ENCODE measurements at places on chromosomes 3 and 15.

DNA sequence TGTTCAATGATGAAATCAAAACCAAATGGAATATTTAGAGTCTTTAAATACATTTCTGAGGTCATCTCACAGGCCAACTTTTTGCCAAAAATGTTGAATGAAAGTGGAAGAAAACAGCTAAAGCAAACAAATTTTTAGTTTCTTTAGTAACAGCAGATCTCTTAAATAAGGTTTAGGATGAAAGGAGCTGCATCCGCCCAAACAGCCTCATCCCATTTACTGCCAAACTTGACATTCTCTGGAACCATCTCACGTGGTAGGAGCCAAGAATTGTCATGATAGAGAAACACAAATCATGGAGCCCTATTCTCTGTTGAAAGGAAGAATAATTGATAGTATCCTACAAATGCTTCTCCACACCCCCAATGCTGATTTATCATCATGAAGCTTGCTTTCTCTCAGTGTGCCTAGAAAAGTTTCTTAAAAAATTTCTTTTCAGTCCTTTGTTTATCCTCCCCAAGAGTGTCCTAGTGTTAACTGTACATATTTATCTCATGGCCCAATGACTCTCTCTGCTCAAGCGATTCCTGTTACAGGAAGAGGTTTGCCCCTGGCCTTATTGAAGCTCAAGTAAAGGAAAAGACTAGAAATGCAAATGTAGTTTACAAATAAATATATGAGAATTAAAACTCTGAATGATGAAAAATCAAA, 23.4 kb downstream of the SLC9A9 start:
- no peak for DNase-seq

GRCh38 chr3:25074149-25074548, 353.9 kb upstream of the RARB start:
- no peak for DNase-seq

GRCh38 chr3:56748663-56749231, 53.0 kb downstream of the ARHGEF3 start:
- DNase-seq: no peak

DNA sequence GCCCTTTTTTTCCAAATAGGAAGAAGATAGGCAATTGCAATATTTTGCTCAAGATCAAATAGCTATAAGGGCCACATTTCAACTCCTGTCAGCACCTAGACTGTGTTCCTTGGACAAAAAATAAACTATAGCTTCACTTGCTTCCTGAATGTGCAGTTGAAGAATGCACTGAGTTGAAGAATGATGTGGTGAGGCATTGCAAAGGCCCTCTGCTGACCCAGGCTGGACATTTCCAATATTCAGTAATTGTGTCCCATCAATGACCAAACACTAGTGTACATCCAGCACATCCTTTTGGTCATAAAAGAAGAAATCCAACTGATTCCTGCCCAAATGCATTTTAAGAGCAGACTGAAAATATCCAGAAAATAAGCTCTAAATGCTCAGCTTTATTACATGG, 424.8 kb upstream of the TGFBR2 start:
- DNase-seq: no peak

DNA sequence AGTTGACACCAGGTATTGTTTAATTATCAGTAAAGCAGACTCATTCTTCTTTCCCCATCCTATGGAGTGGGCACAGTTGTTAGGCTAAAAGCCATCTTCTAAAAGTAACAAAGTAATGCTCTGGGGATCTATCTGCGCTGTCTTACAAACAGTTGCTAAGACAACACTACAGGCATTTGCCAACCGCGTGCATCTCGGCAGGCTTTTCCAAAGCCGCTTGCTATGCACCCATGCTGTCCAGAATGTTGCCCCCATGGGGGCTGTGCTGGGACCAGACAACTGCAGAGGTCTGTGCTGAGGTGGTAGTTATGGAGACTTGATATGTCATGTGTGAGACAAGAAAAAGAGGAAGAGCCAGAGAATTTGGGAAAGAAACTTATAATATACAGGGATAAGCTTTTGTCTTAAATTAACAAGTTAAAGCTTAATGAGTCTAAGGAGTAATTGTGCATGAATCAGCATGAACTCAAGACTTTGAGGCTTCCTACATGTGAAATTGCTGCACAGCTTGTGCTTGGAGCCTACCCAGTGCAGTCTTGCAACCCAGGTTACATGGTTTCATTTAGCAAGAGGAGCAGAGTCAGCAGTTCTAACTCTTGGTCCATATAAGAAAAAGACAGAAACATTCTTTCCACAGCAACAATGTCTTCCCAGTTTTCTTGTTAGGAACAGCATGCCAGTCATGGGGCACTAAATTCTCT, 38.9 kb upstream of the DCLK3 start:
- DNase-seq: no peak

- no peak for DNase-seq
Measured at GRCh38 chr3:157475921-157476414, 27.2 kb downstream of the VEPH1 start.

DNA sequence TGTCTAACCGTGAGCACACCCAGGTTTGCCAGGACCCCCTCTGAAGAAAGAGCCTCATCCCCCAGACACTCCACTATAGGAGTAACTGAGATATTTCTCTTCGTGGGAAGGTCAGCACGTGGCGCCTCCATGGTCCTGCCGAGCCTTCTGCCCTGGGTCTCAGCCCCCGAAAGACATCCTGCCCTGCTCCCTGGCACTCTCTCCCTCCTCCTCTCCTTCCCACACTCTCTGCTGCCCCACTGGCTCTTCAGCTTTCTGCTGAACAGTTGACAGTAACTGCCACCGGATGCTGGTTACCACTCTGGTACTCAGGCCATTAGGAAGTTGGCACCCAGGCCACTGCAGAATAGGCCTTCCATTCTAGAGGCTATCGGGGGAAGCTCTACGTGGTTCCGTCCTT, 185.2 kb downstream of the UACA start:
- no peak for DNase-seq

DNA sequence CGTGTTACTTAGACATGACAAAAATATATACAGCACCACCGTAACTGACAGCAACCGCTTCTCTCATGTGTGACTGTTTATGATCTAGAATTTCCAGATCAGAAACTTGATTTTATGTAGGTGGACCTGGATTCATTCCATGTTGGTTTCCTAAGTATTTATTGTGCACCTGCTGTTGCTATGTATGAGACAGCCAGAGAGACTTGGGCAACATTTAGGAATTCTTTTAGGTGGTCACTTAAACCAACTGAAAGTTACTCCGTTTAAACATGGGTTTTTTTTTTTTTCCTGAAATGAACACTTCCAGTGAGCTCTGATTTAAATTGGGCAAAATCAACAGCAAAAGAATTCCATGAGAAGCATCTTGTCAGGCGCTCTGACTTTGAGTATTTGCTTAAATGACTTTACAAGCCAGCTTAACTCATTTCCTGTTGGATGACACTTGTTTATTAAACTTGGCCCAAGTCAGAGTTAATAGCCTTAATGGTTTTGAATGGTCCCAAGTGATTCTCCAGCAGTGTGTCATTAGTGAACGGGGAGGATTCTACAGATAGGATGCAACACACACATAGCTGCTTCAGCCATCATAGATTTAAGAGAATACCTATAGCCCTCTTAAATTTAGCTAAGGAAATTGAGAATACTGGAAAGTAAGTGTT, 31.8 kb downstream of the MITF start:
- DNase-seq: no peak

DNA sequence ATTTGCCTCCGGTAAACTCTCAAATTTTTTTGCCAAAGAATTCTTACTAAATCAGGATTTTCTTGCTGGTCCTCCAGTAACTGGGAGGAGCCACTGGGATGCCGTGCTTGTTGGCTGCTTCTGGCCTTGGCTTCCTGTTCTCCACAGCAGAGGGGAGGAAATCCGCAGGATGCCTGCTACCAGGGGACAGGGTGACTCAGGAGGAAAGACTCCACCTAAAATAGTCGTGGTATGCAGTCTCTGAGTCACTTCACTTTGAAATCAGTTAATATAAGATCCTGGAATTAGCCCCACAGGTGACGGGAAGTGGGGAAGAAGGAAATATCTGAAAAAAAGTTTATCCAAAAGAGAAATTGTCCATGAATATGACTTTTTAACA, 6.5 kb upstream of the TM4SF18 start:
- DNase-seq: no peak

- DNase-seq: no peak
Measured at GRCh38 chr15:40940296-40940801, 11.2 kb downstream of the DLL4 start.

- DNase-seq: no peak
Measured at GRCh38 chr3:71461114-71461513, 122.4 kb downstream of the FOXP1 start.

- no peak for DNase-seq
Measured at GRCh38 chr3:197752107-197752506, 2.4 kb downstream of the FYTTD1 start.

GRCh38 chr3:95352471-95352870, 1289.6 kb downstream of the NSUN3 start:
- no peak for DNase-seq

DNA sequence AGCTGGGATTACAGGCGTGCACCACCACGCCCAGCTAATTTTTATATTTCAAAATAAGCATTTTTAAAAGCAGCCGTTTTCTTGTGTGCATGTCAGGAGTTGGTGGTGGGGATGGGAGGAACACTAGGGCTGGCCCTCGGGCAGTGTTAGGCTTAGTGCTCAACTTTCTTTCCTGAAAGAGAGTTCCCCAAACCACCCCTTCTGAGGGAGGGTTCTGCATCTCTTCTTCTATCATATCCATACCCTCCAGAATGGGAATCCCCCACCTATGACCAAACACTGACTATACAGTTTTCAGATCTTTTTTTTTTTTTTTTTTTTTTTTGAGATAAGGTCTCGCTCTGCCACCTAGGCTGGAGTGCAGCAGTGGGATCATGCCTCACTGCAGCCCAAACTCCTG, 12.5 kb downstream of the PFKFB4 start:
- DNase-seq: no peak

DNA sequence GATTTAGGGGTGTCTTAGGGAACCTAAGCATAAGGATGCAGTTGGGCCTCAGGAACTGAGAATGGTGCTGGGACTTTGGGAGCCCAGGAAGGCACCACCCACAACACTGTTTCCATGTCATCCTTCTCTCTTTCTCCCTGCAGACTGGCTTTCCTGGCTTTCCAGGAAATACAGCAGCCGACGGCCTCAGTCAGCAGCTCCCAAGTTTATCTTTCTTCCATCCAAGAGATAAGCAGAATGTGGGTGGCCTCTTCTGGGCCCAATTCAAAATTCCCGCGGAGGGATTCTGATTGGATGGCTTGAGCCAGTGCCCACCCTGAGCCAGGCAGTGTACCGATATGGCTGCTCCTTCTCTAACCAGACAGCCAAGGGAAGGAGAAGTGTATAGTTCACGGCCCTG, 4.5 kb upstream of the CLN6 start:
- no peak for DNase-seq

DNA sequence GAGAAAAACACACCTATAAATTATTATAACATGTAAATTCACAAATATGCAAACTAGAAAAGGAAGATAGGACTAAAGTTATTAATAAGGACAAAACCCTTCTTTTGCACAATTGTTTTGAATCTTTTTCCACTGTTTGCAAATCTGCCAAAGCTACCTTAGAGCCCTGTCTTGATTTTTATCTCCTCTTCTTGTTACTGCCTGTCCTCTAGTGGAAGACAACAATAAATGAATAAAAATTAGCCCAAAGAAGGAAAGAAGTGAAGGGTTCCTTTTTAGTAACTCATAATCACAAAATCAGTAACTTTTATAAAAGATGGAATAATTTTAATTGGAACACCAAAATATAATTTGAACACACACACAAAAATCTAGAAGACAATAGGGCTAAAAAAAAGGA, 2.7 kb downstream of the CD200R1 start:
- no peak for DNase-seq

DNA sequence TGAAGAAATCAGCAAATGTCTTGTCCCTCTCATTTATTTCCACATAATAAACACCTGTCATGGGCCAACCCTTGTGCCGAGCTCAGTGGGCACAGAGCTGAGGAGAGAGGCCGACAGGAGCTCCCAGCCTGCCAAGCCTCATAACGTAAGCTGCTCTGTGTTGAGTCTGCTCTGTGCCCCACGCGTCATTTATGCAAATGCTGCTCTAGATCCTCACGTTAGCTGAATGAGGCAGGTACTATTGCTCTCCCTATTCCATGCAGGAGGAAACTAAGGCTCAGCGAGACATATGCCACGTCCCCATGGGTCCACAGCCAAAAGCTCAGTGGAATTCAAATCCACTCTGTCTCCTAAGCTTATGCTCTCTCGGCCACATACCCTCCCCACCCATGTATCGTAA, 41.5 kb downstream of the EFCAB12 start:
- DNase-seq: no peak

- no peak for DNase-seq
Measured at GRCh38 chr3:123525433-123525832, 59.4 kb downstream of the HACD2 start.

GRCh38 chr15:31341496-31342195, 15.0 kb downstream of the KLF13 start:
- no peak for DNase-seq

DNA sequence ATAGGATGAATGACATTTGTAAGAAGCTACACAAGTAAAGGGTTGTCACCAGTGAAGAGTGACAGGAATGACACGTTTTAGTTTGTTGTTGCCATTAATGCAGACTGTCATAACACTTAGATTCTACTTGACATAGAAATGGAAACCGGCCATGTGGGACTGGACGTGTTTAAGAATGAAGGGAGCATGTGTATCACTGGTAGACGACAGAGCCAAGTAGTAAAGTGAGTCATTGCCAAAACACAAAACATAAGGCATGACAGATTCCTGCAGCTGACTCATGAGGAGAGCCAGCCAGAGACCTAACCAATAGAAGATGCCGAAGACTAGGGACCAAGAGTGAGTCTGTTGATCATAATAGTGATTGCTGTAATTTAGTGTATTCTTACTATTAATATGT, 106.2 kb upstream of the PLAAT1 start:
- DNase-seq: no peak

- DNase-seq: no peak
Measured at GRCh38 chr3:36428445-36428844, 48.1 kb downstream of the STAC start.

- no peak for DNase-seq
Measured at GRCh38 chr3:18438586-18438985, 13.4 kb upstream of the SATB1 start.

GRCh38 chr15:62914461-62915079, 128.0 kb upstream of the TPM1 start:
- DNase-seq: no peak

DNA sequence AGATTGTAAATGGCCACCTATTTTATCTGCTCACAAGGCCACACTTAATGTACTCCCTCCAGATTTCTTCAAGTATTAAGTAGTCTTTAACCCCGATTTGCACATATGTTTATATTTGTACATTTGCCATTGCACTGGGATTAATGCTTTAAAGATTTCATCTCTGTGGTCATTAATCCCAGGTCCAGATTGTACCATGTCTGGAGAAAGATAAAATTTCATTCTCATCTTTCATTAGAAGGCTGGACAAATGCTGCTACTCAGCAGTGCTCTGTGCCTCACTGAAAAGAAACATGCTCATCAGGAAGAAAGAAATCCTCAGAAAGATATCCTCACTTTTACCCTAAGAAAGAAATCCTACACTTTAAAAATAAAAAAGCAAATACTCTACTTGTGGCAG, 62.5 kb upstream of the LRRC3B start:
- no peak for DNase-seq

Measured in GF-D8 (cell line).